ENCODE measurements at places on chromosomes 7 and 10.

- no peak for DNase-seq
Observed at GRCh38 chr10:115830265-115830970, 442.6 kb downstream of the GFRA1 start.

- no peak for DNase-seq
Observed at GRCh38 chr10:29623797-29624196, 11.0 kb downstream of the SVIL start.

GRCh38 chr7:3043544-3044371 lies at the start of gene CARD11:
Gene CARD11 (minus strand): TSS chr7:3043867. CDS start chr7:2958506, 85,361 bp downstream.
- peak; percentile 57 for DNase-seq

DNA sequence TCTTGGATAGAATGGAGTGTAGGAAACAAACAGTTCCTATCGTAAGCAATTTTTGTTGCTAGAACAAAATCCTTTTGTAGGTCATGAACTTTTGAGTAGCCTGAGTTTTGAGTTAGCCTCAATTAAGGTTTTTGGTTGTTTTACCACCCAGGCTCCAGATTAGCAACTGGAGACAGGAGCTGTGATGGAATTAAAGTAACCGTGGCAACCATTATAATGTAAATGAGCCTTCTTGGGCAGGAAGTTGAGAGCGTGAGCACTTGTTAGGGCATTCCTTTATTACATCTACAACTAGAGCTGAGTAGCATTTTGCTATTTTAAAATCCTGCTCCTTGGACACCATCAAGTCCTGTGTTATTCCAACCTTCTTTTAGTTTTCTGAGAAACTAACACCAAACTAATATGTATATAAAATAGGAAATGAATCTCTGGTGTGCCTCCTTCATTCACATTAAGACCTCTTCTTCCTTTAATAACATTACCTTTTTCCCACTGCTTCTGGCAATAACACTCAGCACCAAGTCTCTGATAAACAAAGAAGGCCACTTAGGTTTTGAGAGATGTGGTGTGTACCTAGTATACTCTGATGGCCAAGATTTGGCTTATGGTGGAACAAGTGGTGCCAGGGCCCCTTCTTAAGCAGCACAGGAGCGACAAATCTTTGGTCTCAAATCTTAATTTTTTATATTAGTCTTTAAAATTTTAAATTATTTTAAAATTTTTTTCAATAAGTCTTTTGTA lies 34.0 kb downstream of the AHCYL2 start:
- DNase-seq: no peak

DNA sequence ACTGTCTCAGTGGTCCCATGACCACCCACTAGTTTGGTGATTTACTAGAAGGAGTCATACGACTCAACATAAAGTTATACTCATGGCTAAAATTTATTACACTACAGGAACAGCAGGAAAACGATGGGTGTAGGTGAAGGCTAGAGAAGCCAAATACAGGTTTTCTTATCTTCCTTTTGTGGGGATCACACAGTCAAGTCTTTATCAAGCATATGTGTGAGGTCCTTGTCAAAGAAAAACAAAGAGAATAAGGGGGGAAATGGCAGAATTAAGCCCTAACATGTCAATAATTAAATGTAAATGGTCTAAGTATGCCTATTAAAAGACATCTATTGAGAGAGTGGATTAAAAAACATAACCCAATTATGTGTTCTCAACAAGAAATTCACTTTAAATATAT lies 47.8 kb upstream of the UBN2 start:
- no peak for DNase-seq

GRCh38 chr7:55177589-55178261 lies 158.9 kb downstream of the EGFR start:
- DNase-seq: no peak

GRCh38 chr10:80259405-80259871 lies 30.0 kb downstream of the MAT1A start:
- no peak for DNase-seq

DNA sequence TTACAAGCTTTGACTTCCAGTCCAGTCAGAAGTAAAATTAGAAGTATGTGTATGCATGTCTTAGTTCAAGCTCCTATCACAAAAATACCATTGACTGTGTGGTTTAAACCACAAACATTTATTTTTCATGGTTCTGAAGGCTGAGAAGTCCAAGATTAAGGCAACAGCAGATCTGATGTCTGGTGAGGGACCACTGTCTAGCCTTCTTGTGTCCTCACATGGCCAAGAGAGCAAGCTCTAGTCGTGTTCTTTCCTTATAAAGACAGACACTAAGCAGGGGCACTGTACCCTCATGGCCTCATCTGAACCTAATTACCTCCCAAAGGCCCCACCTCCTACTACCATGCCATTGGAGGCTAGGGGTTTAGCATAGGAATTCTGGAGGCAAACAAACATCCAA lies 41.3 kb upstream of the ARL4A start:
- no peak for DNase-seq

- DNase-seq: no peak
Observed at GRCh38 chr10:99435986-99436638, 5.7 kb upstream of the GOT1 start.

DNA sequence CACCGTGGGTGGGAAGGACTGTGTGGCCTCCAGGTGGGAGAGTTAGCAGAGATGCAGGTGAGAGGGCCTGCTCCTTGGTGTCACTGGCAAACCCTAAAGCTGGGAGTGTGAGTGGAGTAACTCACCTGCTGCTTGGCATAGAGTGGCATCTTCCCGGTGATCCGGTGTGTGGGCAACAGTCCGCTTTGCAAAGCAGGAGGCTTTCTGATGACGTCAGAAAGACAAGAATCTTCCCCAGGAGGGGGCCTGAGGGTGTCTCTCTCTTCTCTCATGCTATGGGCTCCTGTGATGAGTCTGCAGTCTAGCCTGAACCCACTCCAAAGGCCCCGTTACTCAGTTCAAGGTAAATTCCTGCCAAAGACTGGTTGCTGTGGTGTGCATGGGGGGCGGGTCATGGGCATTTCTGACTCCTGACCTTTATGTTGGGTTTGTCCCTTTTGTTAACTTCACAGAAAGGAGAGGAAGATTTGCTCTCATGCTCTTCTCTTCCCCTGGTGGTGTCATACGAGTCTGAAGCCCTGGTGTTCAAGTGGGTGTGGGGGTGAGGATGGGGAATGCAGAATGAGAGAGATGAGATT lies 187.9 kb downstream of the GATA3 start:
- DNase-seq: no peak

DNA sequence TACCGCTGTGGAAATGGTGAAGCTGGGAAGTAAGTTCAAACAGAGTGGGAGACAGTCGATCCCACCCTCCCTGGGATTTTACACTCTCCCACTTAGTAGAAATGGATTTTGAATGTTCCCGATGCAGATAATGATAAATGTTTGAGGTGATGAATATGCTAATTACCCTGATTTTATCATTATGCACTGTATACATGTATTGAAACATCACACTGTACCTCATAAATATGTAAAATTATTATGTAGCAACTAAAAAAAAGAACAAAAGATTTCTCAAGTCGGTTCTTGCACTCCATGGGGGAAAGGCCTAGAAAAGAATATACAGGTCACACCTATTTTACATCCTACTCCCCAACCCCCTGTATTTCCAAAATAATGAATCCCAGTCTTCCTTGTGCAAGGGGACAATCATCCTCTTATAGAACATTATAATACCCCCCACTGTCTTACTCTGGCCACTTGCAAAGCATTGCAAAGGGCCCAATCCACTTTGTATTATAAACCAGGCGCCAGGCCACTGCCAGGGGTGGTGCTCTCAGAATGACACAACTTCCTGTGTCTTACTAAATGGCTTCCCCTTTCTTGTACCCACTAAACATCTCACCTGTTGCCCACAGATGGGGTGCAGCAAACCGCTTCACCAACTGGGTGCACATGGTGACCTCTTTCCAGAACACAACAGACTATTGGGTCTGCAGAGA lies 20.6 kb upstream of the OR2AE1 start:
- no peak for DNase-seq

- DNase-seq: no peak
Observed at GRCh38 chr10:62025901-62026879, 124.7 kb downstream of the ARID5B start.

DNA sequence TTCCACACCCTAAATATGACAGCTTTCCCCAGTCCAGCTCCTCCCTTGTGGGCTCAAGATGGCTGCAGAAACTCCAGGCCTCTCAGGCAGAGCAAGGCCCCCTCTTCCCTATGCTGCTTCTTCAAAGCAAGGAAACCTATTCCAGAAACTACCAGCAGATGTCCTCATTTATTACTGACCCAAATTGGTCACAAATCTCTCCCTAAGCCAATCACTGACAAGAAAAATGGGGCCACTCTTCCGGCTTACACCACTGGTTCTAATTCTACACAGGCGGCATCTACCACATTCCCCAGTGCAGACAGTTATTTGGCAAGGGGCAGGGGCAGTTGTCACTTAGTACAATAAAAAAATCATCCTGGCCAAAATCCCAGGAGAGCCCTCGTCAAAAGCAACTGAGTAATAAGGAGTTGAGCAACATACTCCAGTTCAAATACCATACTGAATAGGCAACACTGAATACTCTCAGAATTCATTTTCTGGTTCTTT lies 150.4 kb downstream of the SFMBT2 start:
- DNase-seq: peak; percentile 21

GRCh38 chr10:106175760-106176377 lies 988.6 kb downstream of the SORCS1 start:
- DNase-seq: no peak

DNA sequence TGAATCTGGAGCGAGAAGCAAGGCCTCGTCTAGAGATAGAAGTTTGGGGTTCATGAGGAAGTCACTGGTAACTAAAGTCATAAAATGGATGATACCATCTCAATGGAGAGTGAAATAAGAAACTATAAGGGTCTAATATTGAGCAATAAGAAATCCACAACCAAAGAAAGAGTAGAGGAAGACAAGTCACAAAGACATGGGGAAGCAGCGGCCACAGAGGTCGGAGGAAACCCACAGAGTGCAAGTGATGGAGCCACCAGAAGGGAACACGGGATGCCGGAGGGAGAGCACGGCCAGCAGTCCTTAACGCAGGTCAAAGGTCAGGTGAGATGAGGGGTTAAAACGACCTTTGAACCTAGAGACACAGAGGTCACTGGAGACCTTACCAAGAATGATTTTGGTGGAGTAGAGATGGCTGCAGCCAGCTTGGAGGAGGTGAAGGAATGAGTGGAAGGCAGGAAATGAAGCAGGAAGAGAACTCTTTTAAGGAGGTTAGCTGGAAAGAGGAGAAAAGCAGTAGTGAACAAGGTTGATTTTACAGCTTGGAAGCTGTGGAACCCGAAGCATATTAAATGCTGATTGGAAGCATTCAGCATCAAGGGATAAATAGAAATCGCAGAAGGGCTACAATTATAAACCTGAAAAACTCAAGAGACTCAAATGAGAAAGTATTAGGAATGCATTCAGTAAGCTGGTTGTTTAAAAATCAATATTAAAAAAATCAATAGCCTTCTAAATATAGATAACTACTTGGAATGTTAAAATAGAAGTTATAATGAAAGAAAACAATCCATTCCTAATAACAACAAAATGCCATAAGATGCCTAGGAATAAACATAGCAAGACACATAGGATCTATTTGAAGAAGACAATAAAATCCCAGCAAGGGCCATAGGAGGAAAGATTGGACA lies 93.7 kb downstream of the SVOPL start:
- no peak for DNase-seq

DNA sequence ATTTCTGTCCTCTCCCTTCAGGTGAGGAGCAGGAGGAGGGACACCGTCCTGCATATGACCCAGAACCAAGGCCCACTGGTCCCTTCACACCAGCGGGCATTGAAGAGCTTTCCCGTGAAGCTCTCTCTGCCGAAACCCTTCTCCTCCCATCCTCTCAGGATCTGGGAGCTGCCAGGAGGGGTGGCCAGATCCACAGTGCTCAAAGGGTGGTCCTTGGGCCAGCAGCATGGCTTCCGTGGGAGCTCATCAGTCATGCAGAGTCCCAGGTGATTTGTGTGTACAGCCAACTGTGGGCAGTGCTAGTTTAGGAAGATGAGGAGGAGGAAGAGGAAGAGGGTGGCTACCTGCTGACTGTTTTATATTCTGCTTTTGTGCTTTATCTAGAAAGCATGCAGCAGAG lies 28.4 kb downstream of the CNPY1 start:
- no peak for DNase-seq

- no peak for DNase-seq
Observed at GRCh38 chr7:36367561-36368077, 22.0 kb upstream of the ANLN start.
